ENCODE measurements at places on chromosomes 11 and 22.
A peak's percentile ranks its signal among the peaks of the same experiment; 100 is the strongest.

DNA sequence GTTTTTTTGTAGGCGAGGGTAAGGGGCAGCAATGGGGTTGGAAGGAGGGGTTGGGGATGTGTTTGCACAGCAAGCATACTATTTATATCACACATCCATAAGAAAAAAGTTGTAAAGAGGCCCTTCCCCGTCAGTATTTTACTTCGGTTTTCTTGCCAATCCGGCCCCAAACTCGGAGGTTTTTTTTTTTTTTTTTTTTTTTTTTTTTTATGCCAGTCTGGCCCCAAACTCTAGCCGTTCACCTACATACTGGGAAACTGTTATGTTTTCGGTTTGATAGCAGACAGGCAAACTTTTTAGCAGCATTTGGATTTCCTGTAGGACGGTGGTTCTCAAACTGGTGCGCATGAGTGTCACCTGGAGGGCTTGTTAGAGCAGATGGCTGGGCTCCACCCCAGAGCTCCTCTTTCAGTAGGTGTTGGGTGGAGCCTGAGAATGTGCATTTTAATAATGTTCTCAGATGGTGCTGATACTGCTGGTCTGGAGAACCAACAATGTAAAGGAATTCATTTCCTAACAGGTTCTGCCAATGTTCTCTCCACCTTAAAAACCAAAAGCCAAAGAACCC, 76.5 kb upstream of the ZBED5 start:
- no peak for DNase-seq

- no peak for DNase-seq
Observed at GRCh38 chr11:71979602-71980001, 19.1 kb upstream of the IL18BP start.

GRCh38 chr11:101126551-101127196, 2.9 kb downstream of the PGR start:
- DNase-seq = peak; percentile 19

GRCh38 chr22:29726106-29726505, 6.3 kb downstream of the CABP7 start:
- no peak for DNase-seq

- DNase-seq = peak; percentile 56
Observed at GRCh38 chr11:36292311-36292722, 3.1 kb upstream of the COMMD9 start.

Measured in H4 (cell line).